ENCODE measurements at places on chromosomes 6 and 20.

- no peak for DNase-seq
These were observed 5.2 kb upstream of the BPIFA3 start for GRCh38 chr20:33211817-33212424.

DNA sequence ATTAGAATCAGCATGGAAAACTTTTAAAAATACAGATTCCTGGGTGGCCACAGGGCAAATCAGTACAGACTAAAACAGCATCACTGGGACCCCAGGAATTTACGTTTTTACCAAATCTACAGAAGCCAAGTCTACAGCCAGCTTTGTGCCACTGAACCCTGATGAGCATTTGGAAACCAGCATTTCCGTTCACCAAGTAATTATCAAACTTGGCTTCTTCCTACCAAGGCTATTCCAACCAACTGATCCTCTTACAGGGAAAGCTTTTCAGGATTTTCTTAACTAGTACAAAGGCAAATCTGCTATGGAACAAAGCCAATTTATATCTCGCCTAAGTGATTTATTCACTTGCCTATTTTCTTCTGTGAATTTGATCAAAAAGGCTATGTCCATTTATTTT lies 47.0 kb downstream of the PLAGL1 start:
- no peak for DNase-seq

DNA sequence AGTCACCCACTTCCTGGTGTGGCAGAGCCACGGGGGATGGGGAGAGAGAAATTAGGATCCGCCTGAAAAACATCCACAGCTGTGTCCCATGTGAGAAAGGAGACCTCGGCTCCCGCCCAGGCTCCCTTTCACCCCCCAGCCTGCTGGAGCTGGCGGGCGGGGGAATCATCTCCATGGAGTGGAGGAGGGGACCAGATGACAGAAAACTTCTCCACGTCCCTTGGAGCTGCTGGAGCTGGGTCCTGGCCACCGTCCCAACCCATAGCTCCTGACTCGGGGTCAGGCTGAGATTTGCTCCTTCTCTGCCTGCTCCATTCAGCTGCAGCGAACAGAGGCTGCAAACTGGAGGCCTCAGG lies 113.8 kb downstream of the CEBPB start:
- DNase-seq = no peak

GRCh38 chr6:27630727-27631608 lies 158.1 kb upstream of the ZNF184 start:
- no peak for DNase-seq

- no peak for DNase-seq
These were observed at the start of gene PTCRA for GRCh38 chr6:42915732-42916131. Gene PTCRA (plus strand): TSS chr6:42916053. CDS start chr6:42916070, 17 bp downstream.

DNA sequence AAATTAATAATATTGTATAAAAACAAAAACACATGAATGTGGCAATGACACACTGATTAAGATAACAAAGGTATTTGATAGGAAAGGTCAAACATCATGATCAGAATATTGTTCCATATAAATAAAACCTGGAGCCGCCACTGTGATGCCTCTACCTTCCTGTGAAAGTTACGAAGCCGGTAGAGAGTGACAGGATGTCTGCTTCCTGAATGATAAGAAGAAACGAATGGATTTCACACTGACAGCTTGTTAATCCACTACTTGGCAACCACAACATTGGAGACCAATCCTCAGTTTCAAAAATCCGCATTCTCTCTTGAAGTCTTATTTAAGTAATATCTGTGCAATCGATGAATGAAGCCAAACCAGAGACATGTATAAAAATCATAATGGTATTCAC lies 315.1 kb downstream of the HDGFL1 start:
- DNase-seq = no peak

- DNase-seq = no peak
These were observed 162.5 kb downstream of the DLL1 start for GRCh38 chr6:170128346-170128745.

All from esophagus squamous epithelium (tissue), 5 donors.